ENCODE measurements at places on chromosomes 2 and 18. TPM values are rescaled to one million over a fixed set of nuclear protein-coding genes. Genes with fewer than 3 reads are reported as not detected.

GRCh38 chr2:199806179-199806578 is 44.8 kb downstream of the FTCDNL1 start:
- DNase-seq, result no peak

LOXHD1 gene
- 0.14 TPM for total RNA-seq

- no peak for DNase-seq
These were observed 71.4 kb upstream of the TANK start for GRCh38 chr2:161088658-161089350.

CCDC142 gene
- total RNA-seq, result 11.8 TPM

DNA sequence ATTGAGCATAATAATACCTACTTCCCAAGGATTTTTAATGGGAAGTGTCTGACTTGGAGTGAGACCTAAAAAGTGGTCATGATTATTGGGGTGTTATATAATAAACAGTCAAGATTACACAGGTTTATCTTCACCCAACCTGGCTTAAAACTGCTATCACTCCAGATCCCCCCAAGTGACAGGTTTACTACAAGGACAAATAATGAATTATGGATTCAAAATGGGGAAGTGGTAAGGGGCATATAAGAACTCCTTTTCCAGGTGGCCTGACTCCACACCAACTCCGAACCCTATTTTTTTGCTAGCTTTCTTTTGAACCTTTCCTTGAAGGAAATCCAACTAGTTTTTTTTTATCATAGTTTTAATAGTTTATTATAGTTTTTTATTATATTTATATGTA is 663.0 kb upstream of the FANCL start:
- DNase-seq, result no peak

DNA sequence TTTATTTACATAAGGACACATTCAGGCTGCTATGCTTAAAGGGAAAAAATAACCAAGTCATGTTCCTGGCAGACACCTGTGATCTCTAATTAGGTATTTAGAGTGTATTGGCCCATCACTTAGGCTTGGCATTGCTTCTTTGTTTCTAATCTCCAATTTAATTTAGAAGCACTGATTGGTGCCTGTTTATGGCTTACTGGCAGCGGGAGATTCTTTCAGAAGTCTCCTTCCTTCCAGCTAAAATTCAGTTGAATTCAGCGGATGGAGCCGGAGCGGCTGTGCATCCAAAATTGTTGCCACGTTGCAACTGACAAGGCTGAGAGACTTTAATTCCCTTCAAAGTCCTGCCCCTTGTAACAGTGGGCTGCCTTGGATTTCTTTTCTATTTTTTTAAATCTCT is 66.5 kb downstream of the VWA3B start:
- DNase-seq, result no peak

DNA sequence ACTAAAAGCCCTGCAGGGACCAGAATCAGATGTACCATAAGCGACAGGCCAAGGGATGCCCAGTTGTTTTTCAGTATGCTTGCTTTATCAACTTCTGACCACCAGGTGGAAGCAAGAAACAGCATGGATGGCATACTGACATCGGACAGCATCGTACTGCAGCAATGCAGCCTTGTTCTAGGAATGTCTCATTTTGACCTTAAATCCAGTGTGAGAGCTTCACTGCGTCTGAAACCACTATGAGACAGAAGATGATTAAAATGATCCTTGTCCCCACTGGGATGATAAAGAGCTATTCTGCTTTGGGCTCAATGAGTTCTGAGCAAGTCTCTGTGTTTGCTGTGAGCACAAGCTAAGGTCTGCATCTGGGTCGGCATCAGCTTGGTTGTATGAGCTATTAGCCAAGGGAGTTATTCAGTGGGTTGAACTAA is 54.3 kb downstream of the CDK15 start:
- DNase-seq, result peak; percentile 18

C2orf80 gene
- total RNA-seq, result not detected

- no peak for DNase-seq
These were observed 522.0 kb downstream of the PLCL1 start for GRCh38 chr2:198326431-198326830.

RTP5 gene
- not detected for total RNA-seq

CFC1 gene
- total RNA-seq, result not detected

GRCh38 chr2:176102309-176102866 is 2.8 kb downstream of the HOXD12 start:
- DNase-seq, result no peak

GRCh38 chr2:167293943-167294775 is 405.9 kb downstream of the XIRP2 start:
- no peak for DNase-seq

CRYGC gene
- not detected for total RNA-seq

DNA sequence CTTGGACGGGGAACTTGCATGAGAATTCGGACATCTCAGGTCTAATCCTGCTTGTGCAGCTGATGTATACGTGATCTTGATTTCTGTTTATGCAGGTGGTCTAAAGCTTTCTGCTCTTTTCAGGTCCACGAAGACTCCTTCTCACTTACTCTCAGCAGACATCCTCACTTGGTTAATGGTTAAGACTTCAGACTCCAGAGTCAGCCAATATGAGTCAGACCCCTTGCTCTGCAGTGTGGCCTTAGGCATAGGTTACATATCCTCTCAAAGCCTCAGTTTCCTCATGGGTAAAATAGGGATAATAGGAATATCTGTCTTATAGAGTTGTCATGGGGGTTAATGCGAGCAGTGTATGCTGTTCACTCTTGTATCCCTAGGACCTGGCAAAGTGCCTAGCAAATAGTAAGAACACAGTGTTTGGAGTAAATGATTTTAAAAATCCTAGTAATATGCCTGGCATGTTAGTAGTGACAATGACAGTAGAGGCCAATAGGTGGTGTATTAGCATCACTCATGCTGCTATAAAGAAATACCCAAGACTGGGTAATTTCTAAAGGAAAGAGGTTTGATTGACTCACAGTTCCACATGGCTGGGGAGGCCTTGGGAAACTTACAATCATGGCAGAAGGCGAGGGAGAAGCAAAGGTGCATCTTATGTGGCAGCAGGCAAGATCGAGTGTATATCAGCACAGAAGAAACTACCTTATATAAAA is 42.3 kb downstream of the XRCC5 start:
- DNase-seq, result no peak

DNA sequence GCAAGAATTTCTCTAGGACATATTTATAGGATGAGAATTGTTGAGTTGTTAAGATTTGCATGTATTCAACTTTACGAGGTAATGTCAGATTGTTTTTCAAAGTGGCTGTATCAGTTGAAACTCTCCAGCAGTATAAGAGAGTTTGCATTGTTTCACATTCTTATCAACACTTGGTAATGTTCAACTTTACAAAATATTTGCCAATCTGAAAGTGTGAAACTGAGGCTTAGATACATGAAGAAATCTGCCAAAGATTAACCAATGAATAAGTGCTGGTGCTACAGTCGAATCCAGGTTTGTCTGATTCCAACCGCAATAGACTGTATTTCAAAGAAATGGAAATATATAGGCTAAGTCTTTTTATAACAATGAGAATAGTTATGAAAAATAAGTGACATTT is 117.0 kb downstream of the EHBP1 start:
- no peak for DNase-seq

SLC5A7 gene
- not detected for total RNA-seq

ICA1L gene
- 7.5 TPM for total RNA-seq

GCG gene
- not detected for total RNA-seq

DNA sequence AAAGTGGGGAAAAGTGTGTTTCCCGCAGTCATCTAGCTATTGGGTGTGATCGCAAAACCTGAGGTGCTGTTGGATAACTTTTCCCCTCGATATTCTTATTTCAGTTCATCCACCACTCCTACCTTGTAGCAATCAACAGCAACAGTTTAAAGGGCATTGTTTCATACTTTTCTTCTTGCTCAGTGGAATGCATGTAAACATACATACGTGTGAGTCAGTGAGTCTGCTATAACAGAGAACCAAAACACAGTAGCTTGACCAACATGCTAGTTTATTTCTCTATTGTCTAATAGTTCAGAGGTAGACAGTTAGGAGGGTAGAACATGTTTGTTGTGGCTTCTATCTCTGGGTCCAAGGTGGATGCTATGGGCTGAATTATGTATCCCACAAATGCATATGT is 77.6 kb upstream of the FOXI3 start:
- no peak for DNase-seq

MERTK gene
- 0.44 TPM for total RNA-seq

FHOD3 gene
- total RNA-seq, result not detected

REG1A gene
- not detected for total RNA-seq

PROKR1 gene
- total RNA-seq, result 0.52 TPM

DNA sequence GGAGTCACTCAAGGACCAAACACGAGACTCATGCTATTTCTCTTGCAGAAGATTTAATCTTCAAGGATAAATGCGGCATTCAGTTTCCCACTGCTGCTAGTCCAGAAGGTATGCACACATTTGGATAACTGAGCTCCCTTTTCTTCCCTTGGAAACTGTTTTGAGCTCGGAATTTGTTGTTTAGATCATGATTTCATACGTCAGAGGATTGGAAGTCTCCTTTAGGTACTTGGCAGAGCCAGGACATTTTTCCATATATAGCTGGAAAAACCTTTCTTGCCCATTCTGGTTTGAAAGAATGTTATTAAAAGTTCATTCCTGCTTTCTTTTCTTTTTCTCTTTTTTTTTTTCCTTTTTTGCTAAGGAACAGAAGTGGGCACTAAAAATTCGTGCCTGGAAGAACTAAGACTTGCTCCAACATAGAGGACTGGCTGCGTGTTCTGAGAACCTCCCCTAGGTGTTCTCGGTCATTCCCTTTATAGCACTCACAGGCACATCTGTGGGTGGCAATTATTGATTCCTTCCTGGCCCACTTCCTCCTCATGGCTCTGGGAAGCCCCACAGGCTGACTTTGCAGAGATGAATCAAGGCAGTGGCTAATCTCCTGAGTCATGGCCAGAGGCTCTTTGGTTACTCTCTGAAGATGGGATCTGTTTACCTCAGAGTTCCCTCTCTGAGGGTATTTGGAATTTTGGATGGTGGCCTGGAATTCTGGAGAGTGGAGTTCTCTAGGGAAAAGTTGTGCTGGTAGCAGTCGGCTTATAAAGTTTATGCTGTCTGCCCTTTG is 104.8 kb downstream of the PLCL1 start:
- no peak for DNase-seq

- DNase-seq, result no peak
These were observed 301.3 kb upstream of the SALL3 start for GRCh38 chr18:78678318-78678695.

- DNase-seq, result no peak
These were observed 289.0 kb downstream of the CNTNAP5 start for GRCh38 chr2:124314084-124314483.

KYNU gene
- total RNA-seq, result 0.20 TPM

- DNase-seq, result no peak
These were observed 1045.3 kb downstream of the TSN start for GRCh38 chr2:122800781-122801180.

NOSTRIN gene
- total RNA-seq, result not detected

NTSR2 gene
- total RNA-seq, result not detected

GRCh38 chr2:8222979-8223694 is 458.7 kb upstream of the ID2 start:
- DNase-seq, result no peak

DNA sequence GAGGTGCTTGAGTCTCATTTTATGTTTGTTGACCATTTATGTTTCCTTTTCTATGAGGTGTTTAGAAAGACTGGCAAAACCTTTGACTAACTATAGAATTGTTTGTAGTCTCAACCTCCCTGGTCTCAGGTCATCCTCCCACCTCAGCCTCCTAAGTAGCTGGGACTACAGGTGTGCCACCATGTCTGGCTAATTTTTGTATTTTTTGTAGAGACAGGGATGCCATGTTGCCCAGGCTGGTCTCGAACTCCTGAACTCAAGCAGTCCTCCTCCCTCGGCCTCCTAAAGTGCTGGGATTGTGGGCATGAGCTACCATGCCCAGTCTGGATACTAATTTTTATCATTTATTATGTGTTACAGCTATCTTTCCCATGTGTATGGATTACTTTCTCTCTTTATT is 67.8 kb downstream of the EML4 start:
- no peak for DNase-seq

GRCh38 chr2:45833301-45833967 is 182.0 kb downstream of the PRKCE start:
- DNase-seq, result no peak

RAPGEF4 gene
- total RNA-seq, result 0.33 TPM

DNA sequence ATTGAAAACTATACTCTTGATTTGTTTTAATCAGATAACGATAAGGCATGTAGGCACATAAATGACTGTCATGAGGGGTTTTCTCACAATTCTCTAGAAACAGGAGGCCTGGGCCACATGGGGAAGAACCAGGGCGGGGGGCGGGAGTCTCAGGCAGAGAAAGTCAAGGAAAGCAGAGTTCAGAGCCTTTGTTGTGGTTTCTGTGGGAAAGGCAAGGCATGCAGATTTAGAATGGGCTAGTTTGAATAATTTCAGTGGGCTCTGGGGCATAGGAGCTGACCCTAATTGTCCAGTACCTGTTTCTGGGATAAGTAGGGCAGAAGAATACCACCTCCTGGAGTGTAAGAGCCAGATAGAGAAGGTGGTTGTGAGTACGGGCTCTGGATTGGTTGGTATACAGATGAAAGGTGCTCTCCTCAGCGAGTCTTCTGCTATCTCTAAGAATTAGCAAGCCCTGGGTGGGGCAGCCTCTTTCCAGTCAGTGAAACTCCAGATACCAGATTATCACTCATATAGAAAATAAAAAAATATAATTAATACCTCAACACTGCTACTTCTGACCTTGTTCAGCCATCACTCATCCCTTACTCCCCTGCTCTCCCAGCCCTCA is 41.5 kb upstream of the CYRIA start:
- no peak for DNase-seq

DNA sequence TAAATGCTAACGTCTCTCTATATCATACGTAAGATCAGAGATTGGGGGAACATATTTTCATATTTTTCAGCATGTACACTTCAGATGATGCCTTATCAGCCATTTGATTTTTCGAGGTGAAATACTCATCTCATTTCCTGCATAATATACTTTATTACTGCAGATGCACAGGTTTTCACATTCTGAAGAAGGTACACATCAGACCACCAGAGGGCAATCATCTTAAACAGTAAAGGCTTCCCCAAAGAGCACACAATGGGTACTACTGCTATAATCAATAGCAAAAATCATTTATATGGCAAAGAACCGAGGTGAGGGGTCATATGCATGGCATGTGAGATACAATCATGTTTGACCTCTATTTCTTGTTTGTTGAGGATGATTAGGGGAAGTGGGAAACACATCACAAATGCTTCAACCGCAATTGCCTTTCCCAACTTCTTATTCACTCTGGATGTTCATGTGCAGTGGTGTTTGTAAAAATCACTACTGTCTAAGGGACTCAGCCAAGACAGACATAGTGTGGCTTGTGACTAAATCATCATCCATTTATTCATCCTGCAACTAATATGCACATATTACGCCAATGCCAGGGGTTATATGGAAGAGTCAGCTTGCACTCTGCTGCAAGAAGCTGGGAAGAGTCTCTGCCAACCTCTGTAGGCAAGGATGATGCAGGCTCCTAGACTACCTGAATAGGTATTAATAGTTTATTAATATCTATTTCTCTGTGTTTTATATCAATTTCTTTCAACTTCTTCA is 118.7 kb downstream of the EPB41L3 start:
- no peak for DNase-seq
